ENCODE measurements at places on chromosomes 12 and 14.

DNA sequence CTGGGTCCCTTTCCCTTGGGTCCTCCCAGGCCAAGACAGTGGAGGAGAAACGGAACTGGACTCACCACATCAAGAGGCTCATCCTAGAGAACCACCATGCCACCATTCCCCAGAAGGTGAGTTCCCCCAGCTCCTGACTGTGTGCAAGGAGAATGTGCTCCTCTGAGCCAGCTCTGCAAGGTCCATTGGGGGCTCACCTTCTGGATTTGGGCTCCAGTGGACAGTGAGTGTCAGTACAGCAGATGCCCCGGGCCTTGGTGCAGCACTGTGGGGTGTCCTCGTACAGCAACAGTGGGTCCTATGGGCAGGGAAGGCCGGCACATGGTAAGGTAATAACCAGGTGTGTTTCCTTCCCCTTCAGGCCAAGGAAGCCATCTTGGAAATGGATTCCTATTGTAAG is 27.8 kb downstream of the PLEKHG3 start:
- no peak for DNase-seq

- no peak for DNase-seq
Measured at GRCh38 chr12:1916371-1917171, 1.9 kb downstream of the CACNA2D4 start.

GRCh38 chr12:108694812-108695278 is 36.5 kb downstream of the CORO1C start:
- DNase-seq, result no peak

- no peak for DNase-seq
Measured at GRCh38 chr12:41274643-41275042, 86.5 kb downstream of the PDZRN4 start.

DNA sequence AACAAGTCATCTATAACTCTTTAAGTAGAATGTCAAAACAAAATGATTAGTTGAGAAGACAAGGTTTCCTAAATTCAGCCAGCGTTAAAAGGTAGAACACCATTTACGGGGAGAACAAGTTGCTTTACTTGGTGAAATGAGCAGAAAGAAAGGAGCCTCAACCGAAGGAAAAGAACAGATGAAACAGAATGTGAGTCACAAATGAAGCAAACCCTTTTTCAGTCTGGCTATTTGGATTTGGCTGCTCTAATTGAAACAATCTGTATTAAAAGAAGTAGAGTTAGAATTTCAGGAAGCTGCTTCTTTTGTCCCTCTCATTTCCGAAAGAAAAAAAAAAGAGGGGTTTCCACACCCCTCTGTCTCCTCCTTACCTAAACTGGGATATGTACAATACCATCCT is 34.6 kb downstream of the CEP128 start:
- DNase-seq, result no peak

DNA sequence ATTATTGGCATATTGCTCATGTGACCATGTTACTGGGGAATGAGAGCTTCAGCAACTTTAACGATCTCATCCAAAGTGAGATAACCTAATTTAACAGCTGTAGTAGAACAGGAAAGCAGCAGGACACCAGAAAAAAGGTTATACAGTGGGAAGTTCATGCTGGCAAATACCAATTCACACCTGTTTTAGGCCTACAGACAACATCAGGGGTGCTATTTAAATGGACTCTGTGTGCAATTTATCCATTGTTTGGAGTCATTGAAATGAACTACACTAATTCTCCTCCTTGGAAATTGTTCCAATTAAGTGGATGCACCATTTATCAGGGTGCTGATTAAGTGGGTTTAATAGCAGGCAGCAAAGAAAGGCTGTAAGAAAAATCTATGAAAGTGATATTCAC is 424.4 kb upstream of the LMO3 start:
- no peak for DNase-seq

GRCh38 chr12:114821570-114821969 is 137.6 kb upstream of the TBX3 start:
- no peak for DNase-seq

- no peak for DNase-seq
Measured at GRCh38 chr14:62654641-62655040, 390.6 kb downstream of the KCNH5 start.

DNA sequence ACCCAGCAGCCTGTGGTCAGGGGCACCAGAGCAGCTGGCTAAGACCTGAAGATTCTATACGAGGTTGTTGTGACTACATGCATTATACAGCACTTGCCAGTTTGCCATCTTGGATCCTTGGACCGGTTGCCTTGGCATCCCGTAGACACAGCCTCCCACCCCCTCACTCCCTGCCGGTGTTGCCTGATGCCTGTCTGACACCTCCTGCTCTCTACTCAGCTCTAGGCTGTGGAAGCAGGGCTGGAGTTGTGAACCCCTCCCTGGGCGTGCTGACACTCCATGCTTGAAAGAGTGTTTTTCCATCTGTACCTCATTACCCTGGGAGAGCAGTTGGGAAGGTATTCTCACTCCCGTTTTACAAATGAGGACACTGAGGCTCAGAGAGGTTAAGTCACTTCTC is 2.5 kb downstream of the CHGA start:
- DNase-seq, result no peak

DNA sequence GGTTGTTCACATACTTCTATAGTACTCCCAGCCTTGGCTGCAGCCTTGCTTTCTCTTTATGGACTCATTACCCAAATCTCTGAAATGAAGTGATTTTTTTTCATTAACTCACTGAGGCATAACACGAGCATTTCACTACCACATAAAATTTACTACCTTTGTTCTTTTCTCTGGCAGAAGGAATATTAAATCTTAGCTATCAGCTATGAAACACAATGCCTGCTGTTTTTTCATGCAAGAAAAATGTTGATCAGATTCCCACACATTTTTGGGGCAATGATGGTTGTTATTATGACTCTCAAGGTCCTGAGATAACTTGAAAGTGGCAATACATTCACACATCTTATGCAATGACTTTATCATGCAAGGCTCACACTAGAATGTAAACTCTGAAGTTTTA is 225.3 kb upstream of the ATP2B1 start:
- DNase-seq, result no peak

DNA sequence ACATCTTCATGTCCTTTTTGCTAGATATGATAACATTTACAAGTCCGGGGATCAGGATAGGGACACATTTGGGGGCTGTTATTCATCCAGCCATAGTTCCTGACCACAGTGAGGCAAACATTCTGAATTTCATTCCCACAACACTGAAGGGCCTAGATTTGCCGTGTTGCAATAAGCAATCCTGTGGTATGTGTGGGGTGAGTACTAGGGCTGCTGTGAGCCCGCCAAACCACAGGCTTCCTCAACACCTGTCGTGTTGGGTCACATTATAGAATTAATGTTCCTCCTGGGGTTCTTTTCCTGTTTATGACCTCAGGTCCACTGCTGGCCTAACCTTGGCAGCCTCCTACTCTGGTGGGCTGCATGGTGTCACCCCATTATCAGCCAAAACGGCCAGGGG is 119.2 kb downstream of the TBC1D30 start:
- DNase-seq, result no peak

- DNase-seq, result no peak
Measured at GRCh38 chr12:26786865-26787514, 46.0 kb downstream of the ITPR2 start.

DNA sequence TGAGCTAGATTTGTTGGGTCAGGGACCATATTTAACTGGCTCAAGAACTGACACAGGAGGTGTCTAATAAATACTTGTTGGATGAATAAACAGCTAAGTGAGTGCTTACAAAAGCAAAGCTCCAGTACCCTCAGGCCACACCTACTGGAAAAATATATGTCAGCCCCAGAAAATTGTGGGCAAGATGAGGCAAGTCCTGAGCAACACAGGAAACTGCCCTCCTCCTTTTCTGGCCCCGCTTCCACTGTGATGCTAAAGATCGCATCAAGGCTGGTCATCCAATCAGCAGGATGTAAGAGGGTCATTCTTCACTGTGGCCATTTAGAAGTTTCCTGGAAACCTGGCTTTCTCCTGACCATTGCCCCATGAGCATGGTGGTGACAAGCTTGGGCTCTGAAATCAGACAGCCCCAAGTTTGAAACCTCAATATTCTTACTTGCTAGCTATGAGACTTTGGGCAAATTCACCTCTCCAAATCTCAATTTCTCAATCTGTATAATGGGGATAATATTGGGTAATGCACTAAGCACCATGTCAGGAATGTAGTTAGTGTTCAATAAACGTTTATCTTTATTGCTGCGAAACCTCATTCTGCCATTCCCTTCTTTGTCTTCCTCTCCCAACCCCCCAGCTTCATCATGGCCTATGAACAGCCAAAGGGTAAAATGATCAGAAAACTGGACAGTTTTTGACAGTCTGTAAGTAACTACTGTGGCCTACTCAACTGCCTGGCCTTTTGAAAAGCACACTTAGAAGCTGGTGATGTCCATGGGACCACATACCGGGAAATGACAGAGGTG is 139.3 kb upstream of the PZP start:
- DNase-seq, result no peak

DNA sequence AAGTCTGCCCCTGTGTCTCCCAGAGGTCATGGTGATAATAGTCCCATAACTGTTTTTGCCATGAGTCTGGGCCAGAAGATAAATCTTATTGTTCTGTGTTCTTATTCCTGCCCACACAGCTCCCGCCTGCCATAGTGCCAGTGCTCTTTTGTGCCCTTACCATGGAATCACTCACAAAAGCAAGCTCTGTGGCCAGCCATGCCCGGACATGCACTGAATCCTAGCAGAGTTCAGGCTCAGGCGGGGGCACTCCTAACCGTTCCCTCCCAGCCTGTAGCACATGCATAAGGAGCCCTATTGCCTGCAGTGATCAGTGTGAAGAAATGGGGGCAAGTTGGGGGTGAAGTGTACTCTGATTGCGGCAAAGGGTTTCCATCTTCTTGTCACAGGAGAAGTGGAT is 33.3 kb downstream of the DHRS2 start:
- DNase-seq, result no peak

DNA sequence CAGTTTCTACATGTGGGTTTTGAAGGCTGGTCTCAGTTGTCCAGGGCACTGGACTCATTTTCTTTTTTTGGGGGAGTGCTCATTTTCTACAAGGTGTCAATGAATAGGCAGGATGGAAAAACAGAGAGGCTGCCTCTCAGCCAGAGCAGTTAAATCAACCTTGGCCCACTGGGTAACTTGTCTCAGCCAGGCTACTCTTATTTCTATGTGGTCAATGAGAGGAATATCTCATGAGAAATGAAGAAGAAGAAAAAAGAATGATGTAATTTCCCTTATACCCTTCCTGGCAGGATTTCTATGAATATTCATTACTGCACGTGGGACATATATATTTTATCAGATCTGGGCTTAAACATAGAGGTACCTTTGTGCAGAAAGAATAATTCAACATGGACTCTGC is 155.2 kb upstream of the E2F7 start:
- DNase-seq, result no peak

- no peak for DNase-seq
Measured at GRCh38 chr14:71060274-71060673, 153.0 kb downstream of the PCNX1 start.

DNA sequence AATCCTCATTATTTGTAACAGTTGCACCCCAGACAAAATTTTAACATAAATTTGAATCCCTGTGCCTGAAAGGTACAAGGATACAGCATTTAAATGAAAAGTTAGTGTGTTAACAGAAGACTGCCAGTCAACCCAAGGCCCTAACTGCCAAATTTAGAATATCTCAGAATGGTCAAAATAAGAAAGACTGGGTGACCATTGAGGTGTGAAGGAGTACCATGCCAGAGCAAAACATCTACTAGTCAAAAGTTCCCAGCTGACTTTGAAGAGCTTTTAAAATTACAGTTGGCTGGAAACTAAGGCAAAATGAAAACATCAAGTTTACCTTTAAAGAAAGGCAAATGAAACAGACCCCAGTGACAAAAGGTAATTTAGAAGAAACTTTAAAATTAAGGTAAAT is 18.4 kb downstream of the SAV1 start:
- no peak for DNase-seq

GRCh38 chr12:62866451-62867082 is 68.4 kb downstream of the PPM1H start:
- DNase-seq, result no peak

- DNase-seq, result no peak
Measured at GRCh38 chr12:116735951-116736599, 1.8 kb downstream of the SPRING1 start.

GRCh38 chr14:68577802-68578541 is 214.9 kb downstream of the ZFP36L1 start:
- DNase-seq, result no peak

- DNase-seq, result no peak
Measured at GRCh38 chr14:97198813-97199212, 401.6 kb downstream of the VRK1 start.

Measured in GM18507 (cell line).